ENCODE measurements at places on chromosomes 2 and 18.

- no peak for DNase-seq
Measured at GRCh38 chr2:178114462-178114861, 2.2 kb downstream of the RBM45 start.

DNA sequence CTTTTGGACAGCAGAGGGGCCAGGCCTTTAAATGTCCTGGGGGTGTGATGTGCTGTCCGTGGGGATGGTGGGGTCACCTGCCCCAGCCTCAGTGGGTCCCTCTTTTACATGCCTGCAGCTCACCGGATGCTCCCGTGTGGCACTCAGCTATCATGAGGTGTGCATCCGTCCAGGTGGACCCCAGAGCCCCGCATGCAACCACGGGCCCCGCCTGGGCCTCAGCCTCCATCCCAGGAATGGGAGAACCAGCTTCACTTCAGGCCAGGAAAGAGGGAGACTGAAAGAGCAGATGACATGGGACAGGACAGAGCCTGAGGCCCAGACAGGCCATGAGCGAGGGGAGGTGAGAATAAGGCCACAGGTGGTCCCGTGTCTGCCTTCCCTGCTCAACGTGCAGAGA lies 37.5 kb downstream of the RAMP1 start:
- no peak for DNase-seq

DNA sequence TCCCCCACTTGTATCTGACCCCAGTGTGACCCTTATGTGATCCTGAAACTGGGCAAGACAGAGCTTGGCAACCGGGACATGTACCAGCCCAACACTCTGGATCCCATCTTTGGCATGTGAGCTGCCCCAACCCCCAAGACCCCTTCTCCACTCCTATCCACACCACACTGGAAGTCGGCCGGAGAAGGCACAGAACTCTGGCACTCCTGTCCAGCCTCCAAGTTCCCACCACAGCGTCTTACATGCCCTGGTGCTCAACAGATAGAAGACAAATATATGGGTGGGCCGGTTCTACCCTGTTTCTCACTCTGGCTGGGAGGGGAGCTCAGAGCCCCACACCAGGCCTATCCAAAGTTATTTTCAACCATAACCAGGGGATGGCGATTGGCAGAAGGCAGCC lies 40.8 kb downstream of the LMAN2L start:
- no peak for DNase-seq

GRCh38 chr2:37781028-37781427 lies 109.6 kb upstream of the CDC42EP3 start:
- DNase-seq: no peak

GRCh38 chr2:132667706-132668105 lies 2.3 kb downstream of the LYPD1 start:
- no peak for DNase-seq

DNA sequence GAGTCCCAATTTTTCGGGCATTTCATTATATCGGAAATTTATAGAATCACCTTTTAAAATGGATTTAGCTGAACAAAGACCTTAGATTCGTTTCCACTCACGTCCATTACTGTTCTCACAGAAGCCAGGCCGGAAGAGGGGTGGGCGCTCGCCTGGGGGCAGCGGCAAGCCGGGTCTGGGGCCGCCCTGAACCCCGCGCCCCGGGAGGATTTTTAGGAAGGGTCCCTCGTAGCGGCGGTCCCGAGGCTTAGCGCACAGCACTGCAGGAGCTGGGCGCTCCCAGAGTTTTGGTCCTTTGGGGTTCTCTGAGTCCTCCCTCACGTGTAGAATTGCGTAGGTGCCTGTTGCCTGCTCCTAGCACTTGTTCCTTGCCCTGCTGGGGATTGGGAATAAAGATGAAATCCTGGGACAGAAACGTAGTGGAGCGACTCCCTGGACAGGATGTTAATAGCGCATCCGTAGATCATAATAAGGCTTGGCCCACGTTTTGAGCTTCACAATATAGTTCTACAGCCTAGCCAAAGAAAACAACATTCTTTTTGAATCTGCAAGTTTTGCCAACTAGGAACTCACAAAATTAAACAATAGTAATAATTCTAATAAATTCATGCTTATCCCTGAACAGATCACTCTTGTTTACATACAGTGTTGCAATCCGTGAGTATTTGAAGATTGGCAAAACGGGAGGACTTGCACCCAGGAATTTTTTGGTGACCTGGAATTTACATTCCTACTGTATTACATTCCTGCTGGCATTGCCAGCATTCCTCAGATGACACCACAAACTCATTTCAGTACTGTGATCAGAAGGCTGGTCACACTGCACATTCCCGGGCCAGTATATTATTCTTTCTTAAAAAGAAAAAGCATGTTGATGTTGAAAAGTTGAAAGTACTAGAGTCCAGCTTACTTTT lies 875 bp downstream of the C18orf63 start:
- no peak for DNase-seq

DNA sequence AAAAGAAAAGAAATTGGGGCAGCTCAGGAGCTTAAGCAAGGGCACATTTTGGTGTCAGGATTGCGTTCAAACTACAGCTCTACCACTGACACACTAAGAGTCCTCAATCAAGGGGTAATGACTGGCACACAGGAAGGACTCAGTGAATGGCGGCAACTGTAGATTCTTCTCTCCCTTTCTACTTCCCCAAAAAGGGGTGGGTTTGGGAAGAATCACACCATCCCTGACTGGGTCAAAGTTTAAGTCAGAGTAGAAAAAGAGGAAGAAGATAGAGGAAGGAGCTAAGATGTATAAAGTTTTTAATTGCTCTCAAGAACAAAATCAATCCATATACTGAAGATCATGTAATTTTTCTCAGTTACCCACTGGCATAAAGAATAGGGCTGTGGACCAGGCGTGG lies 2.6 kb downstream of the NLRC4 start:
- DNase-seq: no peak

DNA sequence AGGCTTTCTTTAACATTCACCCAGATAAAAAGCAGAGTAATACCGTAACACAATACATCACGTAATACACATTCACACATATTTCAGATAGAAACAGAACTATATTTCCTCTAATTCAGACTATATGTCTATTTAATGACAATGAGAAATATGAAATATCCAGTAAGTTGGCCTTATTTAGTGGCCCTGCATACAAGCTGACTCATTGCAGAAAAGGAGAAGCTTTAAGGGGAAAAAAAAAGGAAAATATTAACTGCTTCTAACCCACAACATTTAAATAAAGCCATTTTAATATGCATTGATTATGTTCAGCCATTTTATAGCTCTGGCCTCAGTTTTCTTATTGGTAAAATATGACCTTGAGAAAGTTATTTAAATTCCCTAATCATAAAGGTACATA lies 94.8 kb downstream of the PPP1R1C start:
- no peak for DNase-seq

DNA sequence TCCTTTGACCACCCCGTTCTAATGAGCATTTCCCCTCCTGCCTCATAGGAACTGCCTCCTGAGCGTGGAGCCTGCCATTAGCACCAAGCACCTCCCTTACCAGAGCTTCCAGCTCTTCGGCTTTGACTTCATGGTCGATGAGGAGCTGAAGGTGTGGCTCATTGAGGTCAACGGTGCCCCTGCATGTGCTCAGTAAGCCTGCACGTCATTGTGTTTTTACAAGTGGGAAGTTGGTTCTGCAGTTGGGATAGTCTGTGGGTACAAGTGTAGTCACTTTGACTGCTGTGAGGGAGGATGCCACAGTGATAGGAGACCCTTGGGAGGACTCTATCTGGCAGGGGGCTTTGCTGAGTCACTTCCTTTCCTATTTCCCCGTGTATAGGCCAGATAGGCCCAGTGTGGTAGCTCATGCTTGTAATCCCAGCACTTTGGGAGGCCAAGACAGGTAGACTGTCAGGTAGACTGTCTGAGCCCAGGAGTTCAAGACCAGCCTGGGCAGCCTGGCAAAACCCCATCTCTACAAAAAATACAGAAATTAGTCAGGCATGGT lies 22.0 kb upstream of the POLR1B start:
- no peak for DNase-seq

- DNase-seq: no peak
Measured at GRCh38 chr2:212223696-212224095, 314.9 kb downstream of the ERBB4 start.

- DNase-seq: no peak
Measured at GRCh38 chr2:18637196-18637595, 47.8 kb upstream of the NT5C1B start.

GRCh38 chr18:46484971-46485370 lies 172.0 kb downstream of the LOXHD1 start:
- no peak for DNase-seq

DNA sequence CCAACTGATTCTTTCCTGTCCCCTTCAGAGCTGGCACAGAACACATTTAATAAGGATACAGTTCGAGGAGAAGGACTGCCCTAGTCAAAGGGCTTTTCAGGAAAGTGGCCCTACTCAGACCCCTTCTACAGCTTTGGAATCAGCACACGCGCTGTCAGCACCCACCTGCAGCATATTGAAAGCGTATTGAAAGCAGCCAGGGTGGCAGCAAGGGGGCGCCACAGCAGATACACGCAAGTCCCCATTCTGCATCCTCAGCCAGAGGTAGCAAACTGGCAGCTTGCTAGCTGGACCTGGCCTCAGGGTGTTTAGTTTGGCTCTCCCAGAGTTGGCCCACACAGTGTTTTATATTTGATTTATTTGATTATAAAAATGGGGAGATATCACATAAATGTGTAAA lies 101.0 kb upstream of the NT5C1B start:
- no peak for DNase-seq

DNA sequence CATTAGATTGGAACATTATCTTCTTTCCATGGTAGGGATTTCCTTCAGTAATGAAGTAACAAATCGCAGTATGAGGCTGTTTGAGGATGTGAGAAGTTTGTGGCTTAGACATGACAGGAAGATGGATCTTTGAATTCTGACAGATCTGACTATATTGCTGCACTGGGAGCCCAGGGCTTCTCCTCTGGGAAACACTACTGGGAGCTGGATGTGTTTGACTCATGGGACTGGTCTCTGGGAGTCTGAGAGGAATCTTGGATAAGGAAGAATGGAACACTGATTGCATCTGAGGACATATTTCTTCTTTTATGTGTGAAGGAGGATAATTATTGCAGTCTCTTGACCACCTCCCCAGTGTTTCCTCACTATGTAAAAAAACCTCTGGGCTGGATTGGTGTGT lies 77.2 kb upstream of the ST6GAL2 start:
- DNase-seq: no peak

Measured in stimulated activated CD8-positive, alpha-beta memory T cell treated with anti-CD3 and anti-CD28 coated beads, Interleukin-2, amount 100 ng/mL, for 48 hours (primary cell).